Stimulated activated naive CD4-positive, alpha-beta T cell (primary cell): ENCODE measurements at places on chromosomes 1 and 21.

- no peak for DNase-seq
Measured at GRCh38 chr1:105359457-105359856, 1609.8 kb downstream of the AMY1C start.

DNA sequence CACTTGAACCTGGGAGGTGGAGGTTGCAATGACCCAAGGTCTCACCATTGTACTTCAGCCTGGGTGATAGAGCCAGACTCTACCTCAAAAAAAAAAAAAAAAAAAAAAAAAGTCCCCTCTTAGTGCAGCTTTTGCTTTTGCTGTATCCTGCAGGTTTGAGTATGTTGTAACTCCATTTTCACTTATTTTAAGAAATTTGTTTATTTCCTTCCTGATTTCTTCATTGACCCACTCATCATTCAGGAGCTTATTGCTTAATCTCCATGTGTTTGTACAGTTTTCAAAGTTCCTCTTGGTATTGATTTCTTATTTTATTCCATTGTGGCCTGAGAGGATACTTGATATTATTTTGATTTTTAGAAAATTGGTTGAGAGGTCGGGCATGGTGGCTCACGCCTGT lies 50.9 kb upstream of the AK4 start:
- DNase-seq, result no peak

GRCh38 chr1:63328122-63328521 lies 5.8 kb downstream of the FOXD3 start:
- DNase-seq, result no peak

DNA sequence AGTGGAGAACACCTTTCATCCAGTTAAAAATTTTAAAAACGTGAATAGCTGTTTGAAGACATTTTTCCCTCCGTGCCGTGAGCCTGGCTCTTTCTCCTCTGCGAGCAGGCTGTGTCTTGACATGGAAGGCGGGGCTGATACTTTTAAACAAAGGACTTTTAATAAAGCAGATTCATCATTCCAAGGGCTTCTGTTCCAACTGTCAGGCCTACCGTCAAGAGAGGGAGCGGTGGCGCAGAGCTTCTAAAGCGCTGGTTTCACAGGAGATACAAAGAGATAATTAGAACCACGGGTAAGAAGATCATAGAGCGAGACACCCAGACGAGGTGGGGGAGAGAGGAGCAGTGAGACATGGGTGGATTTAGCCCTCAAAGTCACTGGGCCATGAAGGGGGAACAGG lies 247.4 kb upstream of the C1orf174 start:
- DNase-seq, result no peak

- no peak for DNase-seq
Measured at GRCh38 chr21:40235528-40235927, 368.3 kb downstream of the PCP4 start.

DNA sequence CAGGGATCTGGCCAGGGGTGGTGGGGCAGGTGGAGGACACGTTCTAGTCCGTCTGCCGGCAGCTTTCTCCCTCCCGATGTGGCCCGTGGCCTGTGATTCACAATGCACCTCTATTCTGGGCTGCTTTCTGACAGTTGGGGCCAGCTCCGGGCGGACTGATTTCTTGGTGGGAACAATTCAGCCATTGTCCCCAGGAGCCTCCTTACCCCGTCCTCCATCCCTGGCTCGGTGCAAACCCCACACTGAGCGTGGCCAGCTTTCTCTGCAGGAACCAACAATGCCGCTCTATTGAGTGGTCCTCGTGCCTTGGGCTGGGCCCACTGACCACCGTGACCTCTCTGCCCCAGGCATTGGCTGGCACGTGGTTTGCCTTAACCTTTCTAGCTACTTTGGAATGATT lies 29.7 kb downstream of the PADI2 start:
- no peak for DNase-seq

DNA sequence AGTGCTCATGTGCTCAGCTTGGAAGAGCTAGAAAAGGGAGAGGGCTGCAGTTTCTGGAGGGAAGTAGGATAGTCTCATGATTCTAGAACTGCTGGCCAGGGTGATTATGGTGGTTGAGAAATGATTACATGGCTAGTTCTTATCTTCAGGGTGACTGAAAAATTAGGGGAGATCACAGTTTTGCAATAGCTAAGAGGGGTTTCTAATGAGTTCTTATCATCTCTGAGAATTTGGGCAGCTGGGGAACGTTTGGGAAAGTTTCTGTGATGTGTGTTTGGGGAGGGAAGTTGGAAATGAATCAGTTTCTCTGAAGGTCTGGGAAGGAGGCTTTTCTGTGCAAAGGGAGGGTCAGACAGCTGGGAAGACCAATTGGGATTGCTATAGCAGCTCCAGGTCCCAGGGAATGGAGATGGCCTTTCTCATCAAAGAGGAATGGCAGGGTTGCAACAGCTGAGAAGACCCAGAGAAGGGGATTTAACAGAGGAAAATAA lies 7.6 kb upstream of the RHOU start:
- no peak for DNase-seq
